ENCODE measurements at places on chromosomes 2 and 18.

DNA sequence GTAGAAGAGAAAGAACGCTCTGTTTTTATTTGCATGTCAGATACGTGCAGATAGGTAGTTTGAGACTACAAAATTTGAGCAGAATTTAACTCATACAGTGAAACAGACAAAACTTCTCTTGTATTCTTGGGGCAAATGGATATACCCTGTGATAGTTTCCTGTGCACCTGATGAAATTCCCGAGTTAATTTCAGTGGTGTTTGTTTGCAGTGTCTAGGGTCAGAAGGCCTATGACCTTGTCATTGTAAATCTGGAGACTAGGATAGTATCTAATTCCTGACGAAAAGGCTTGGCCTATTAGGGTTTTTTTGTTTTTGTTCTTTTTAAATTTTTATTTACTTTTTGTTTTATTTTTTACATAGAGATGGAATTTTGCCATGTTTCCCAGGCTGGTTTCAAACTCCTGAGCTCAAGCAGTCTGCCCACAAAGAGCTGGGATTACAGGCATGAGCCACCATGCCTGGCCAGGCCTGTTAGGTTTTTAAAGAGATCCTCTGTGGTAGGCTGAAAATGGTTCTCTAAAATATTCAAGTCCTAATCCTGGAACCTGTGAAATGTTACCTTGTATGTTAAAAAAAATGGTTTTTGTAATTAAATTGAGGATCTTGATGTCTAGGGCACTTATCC, 17.6 kb downstream of the LCLAT1 start:
- DNase-seq = no peak

DNA sequence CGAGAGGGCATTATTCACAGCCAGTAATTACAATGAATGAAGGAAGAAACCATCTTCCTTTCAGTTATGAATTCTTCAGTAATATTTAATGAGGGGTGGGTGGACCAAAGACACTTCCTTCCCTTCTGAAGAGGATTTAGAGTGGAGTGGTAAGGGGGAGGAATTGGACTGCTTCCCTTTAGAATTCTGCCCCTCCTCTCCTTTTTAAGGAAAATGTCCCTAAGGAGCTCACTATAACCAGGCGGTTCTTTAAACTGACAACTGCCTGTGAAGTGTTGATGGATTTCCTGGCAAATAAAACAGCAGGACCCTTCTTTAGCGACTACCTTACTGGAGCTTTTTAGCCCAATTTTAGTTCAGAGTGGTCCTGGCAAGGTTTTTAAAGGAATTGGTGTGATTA, 86.4 kb downstream of the LIMS1 start:
- DNase-seq = no peak

DNA sequence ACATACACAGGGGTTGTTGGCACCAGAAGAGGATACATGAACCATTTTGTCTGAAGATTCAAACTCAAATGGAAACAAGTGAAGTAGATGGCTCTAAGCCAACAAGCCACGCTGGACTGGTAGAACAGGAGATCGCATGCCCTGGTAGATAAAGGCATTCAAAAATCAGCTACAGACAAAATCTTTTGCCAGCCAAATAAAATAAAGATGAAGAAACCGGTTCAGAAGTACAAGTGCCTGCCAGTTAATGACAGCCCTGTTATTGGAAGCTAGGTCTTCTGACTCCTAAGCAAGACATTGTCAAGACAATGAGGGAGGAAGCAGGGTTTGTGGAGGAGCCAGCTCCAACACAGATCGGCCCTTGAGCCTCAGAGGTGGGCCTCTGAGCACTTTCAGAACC, 52.3 kb downstream of the EHD3 start:
- no peak for DNase-seq

DNA sequence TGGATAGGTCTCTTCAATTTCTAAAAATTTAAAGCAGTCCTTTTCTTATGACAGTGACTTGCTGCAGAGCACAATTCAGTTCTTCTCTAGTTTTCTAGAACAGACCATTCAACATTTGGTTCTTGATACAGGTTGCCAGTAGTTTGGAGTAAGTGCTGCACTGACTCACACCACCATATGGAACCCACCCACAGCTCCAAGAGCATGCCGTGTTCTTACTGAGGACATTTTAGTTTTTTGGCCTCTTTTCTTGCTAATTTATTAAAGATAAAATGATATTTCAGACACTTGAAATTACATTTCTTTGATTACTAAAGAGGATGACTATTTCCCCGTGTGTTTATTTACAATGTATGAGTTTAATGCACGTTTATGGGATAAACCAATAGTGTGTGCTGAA, 120.0 kb downstream of the COL4A4 start:
- no peak for DNase-seq

- DNase-seq = no peak
These were observed 99.7 kb downstream of the EIPR1 start for GRCh38 chr2:3277748-3278520.

DNA sequence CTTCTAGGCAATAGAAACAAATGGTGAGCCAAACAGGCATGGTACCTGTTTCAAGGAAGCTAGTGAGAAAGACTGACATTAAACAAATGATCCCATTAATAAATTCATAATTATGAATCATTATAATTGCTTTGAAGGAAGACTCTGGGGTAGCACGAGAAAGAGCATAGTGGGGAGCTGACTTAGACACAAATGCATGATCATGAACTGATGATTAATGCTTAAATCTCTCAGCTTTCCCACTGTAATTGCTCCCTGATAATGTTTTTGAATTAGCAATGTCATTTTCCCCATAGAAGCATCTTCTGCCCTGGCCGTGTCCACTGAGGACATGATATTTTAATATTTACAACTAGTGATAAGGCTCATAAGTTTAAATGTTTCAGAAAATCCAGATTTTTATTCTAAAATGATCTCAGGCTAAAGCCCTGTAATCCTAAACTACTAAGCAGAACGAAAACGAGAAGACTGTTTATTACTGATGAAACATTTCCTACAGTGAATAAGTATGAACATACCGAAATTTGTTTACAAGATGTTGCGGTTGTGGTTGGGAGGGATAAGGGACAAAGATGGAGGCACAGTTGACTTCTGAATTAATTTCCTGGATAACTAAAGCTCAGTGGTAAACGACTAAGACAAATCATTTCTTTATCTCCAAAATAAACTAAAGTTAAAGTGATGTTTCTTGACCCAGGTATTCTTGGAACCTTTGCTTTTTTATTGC, 47.3 kb upstream of the TACR1 start:
- DNase-seq = no peak

- no peak for DNase-seq
These were observed 61.0 kb downstream of the MYT1L start for GRCh38 chr2:2269989-2270562.

DNA sequence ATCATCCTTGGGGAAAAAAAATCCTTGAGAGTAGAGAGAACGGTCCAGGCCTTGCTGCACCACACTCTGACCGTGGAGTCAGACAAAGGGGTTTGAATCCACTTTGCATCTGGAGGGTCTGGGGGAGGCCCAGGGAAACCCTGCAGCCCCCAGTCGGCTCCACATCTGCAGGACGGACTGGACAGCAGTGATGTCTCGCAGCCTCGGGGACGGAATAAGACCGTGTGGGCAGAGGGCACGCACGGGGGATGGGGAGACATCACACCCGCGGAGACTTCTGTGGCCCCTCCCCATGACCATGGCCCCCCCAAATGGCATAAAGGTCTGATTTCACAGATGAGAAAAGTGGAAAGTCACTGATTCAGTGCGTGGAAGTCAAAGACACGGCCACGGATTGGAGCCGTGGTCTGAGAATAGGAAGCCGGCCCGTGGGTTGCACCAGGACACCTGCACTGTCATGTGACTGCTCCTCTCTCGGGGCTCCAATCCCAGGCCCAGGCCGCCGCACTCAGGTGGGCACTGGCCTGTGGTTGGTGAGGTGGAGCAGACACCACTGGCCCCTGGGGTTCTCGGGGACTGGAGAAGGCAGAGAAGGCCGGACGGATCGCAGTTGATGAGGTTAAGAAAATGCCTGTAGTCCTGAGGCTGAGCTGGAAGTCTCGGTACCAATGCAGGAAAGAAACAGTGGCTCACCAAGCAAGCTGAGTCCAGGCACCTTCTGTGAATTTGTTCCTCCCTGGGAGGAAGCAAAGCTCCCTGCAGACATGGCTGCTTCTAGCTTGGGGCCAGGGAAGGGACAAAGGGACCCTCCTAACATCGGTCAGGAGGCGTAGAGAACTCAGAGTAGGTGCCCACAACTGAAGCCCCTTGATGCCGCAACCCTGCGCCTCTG, 61.8 kb downstream of the RTP5 start:
- no peak for DNase-seq

- DNase-seq = no peak
These were observed 400.7 kb downstream of the NBAS start for GRCh38 chr2:15160201-15160991.

GRCh38 chr2:235746257-235746934, 252.6 kb downstream of the AGAP1 start:
- peak; percentile 84 for DNase-seq

GRCh38 chr2:32135409-32135808, 30.3 kb upstream of the SLC30A6 start:
- DNase-seq = peak; percentile 53

DNA sequence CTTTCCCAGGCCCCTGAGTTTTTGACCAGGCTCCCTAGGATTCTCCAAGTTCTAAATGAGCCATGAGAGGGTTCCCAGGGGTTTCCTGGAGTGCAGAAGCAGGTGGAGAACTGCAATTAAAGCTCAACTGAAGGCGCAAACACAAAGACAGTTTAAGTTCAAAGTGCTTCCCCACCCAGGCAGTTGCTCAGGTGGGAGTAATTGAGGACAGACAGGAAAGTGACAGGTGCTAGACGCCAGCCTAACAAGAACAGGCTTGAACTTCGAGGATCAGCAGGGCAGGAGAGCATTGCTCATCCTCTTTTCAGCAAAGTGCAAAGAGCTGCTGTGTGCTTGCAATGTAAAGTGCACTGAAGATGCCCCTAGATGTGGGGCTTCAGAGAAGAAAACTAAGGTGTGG, 77.2 kb upstream of the ST8SIA3 start:
- DNase-seq = no peak

DNA sequence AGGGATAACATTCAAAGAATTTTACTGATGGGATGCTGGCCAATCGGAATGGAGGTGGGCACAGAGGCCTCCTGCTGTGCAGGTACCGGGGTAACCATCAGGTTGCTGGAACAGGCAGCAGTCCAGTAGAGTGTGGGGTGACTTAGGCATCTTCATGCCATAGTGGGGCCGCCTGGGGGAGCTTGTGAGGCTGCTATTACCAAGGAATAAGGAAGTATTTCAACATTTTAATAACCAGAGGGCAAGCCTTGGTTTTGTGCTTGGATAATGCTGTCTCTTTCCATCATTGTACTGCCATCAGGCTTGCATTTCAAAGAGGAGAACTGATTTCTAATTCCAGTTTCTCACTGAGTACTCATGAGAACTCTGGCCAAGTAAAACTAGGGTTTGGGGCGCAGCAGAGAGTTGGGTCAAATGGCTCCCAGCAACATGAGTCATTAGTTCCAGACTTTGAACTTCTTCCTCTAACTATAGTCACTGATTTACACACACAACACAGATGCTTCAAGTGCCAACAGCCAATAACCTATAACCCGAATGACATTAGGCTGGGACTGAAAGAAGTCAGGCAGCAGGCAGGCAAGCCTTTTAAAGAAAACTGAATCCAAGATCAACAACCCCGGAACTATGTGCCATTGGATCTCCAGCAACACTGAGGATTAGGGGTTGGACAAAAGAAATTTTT, 56.1 kb upstream of the FHL2 start:
- DNase-seq = no peak

DNA sequence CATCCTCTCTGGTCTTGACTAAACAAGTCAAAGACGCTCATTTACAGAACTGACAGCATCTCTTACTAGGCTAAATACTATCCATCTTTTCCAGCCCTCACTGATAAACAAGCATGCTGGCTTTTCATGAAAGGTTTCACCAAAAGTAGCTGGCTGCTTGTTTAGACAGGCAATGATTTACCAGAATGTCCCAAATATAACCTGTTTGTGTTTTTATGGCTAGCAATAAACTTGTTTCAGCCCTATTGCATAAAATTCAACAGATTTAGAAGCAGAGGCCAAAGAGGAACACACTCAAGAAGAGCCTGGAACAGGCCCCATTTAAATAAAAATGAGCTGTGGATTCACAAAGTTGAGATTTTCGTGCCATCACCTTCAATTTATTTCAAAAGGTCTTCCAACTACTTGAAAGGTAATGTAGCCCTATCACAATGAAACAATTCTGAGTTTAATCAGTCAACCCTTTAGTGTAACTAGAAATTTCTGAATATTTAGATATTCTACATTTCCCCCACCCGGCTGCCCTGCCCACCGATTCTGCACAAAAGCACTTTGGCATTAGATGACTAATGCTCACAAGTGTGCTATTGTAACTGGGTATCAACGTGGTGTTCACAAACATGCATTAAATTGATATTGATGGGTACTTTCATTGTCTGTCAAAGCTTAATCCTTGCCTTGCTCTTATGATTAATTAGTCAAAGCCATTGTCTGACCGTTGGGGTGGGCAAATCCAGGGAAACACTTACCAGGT, 54.0 kb downstream of the ST6GAL2 start:
- peak; percentile 22 for DNase-seq

DNA sequence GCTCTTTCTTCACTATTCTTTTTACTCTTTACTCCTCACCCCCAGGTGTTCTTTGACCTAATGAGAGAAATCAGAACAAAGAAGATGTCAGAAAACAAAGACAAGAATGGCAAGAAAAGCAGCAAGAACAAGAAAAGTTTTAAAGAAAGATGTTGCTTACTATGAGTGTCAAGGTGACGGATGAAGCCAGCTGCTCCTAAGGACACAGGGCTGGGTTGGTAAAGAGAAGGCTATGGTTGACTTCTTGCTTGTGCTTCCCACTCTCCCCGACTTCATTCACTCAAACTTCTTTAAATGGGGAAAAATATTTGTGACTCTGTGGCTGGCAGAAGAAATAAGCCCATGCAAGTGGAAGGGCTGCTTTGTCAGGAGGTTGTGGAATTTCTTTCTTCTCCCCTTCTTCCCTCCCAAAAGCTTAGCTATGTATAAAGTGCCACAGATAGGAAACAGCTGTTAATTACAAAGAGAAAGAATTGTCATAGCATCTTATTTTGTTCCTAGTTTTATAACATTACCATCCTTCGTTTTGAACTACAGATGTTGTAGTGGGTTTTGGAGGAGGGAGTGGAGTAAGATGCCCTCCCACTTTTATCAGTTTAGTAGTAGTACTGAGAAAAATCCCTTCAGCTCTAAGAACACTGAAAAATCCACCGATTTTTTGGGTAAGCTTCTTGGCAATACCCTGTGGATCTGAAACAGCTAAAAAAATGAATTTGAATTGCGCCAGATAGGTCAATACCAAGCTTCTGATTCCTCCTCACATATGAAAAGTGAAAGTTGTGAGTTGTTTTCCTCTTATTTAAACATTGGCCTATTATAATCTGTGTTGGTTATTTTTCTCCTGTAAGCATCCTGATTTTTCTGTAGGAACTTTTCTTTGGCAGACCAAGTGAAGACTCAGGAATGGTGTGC, 40.7 kb downstream of the RALB start:
- DNase-seq = no peak

GRCh38 chr18:159037-159652, 788 bp downstream of the USP14 start:
- peak; percentile 70 for DNase-seq

- DNase-seq = no peak
These were observed 369.7 kb downstream of the OSR1 start for GRCh38 chr2:18988631-18989232.
